ENCODE measurements at places on chromosomes 2 and 18.

DNA sequence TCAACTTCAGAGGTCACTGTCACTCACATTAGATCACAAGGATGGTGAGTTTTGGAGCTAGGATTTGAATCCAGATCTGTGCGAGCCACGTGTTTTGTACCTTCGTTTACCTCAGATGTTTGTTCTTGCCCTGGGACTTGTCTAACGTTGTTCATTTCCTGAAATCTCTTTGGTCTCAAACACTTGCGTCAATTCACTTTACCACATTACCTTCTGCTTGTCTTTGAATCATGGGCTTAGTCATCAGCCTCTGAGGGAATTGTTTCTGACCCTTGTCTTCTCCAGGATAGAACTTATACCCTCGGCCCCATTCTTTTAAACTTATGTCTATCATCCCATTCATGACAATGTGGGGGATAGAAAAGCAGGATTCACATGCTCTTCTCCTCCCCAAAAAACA is 282.7 kb downstream of the DCDC2C start:
- DNase-seq: no peak

DNA sequence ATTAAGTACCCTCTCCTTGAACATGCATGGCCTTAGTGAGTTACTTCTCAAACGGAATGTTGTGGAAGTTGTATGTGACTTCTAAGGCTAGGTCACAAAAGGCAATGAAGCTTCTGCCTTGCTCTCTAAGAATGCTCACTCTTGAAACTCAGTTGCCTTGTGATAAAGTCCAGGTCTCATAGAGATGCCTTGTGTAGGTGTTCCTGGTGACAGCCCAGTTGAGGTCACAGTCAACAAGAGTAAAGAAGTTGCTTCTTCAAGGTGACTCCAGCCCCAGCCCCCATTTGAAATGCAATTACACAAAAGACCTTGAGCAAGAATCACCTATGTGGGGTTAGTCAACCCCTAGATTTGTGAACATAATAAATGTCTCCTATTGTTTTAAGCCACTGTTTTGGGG is 35.6 kb downstream of the PTPN2 start:
- no peak for DNase-seq

DNA sequence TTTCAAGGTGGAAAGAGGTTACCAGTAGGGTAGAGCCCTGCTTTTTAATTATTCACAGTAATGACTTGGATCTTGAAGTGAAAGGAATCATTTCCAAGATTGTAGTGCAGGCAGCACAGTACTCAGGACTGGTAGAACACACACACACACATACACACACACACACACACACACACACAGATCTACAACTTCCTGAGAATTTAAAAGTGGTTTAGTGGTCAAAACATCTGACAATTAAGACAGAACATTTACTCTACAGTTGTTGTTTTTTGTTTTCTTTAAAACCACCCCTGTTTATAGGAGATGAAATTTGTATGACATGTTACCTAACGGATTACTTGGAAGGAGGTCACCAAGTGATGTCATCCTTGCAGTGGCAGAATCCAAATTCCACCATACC is 146.7 kb upstream of the VRK2 start:
- no peak for DNase-seq

DNA sequence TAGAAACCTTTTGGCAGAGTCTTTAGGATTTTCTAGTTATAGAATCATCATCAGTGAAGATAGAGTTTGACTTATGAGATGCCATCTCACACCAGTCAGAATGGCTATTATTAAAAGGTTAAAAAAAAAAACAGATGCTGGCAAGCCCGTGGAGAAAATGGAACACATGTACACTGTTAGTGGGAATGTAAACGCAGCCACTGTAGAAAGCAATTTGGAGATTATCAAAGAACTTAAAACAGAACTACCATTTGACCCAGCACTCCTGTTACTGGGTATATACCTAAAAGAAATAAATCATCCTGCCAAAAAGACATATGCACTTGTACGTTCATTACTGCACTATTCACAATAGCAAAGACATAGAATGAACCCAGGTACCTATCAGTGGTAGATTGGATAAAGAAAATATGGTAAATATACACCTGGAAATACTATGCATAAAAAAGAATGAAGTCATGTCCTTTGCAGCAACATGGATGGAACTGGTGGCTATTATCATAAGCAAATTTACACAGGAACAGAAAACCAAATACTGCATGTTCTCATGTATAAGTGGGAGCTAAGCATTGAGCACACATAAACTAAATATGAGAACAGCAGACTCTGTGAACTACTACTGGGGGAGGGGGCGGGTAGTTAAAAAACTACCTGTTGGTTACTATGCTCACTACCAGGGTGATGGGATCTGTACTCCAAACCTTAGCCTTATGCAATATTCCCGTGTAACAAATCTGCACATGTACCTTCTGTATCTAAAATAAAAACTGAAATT is 279.0 kb downstream of the KIAA1328 start:
- no peak for DNase-seq

DNA sequence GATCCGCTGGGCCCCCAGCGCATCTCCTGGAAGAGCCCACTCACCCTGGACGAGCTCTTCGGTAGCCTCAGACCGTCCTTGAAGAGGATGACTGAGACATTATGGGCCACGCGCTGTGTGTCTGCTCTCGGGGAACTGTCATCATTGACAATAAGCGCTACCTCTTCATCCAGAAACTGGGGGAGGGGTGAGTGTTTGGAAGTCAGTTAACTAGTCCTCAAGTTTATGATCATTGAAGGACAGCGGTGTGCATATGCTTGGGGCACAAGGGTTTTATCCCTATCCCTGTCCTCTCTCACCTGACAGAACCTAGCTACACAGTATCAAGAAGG is 586 bp downstream of the STK16 start:
- DNase-seq: no peak

DNA sequence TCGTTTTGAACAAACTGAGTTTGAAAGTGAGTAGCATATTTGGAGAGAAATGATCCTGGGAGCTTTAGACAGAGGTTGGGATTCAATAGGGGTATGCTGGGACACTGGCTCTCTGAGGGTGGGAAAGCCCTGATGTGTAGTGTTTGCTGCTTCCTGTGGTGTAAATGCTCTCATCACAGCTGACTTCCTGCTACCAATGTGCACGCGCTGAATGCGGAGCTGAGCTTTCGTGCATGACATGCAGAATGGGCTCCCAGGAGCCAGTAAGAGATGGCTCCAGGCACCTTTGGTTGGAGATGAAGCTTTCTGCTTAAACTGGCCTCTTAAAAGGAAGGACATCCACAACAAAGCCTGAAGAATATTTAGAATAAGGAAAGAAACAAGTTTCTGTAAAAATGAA is 224.1 kb upstream of the CCDC150 start:
- no peak for DNase-seq

DNA sequence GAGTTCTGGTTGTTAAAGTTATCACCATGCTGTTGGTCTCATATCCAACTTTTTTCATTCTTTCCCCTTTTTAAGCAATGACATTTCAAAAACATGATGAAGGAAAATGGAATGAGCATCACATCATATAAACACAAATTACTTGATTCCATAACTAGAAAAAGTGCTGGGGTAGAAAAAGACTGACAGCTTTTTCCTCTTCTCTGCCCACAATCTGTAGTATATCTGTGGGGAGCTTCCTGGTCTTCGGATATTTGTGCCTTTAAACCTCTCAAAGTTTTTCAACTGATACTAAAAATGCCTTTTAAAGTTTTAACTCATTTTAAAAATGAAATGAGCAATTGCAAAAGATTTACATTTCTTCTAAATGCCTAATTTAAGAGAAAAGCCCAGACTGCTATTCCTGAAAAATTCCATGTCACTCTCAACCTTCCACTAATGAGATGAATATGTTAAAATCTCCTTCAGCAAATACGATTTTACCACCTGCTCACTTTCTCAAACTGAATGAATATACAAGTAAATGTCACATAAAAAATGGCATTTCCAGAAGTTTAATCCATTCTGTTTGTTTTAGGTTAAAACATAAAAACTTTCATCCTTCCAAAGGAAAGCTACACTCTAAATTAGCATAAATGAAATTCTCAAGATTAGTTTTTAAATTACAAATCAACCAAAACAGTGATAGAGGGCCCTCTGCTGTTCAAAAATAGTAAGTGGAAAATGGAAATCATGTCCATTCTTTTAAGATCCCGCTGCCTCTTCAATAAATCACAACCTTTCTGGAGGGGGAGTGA is 2.1 kb downstream of the DNAH7 start:
- no peak for DNase-seq

GRCh38 chr2:11647834-11648600 is 22.0 kb downstream of the NTSR2 start:
- no peak for DNase-seq

- no peak for DNase-seq
Observed at GRCh38 chr2:232061265-232061664, 99.8 kb downstream of the DIS3L2 start.

GRCh38 chr18:73479477-73479876 is 611.7 kb upstream of the NETO1 start:
- DNase-seq: no peak

- no peak for DNase-seq
Observed at GRCh38 chr2:201414099-201415023, 36.9 kb downstream of the TRAK2 start.

DNA sequence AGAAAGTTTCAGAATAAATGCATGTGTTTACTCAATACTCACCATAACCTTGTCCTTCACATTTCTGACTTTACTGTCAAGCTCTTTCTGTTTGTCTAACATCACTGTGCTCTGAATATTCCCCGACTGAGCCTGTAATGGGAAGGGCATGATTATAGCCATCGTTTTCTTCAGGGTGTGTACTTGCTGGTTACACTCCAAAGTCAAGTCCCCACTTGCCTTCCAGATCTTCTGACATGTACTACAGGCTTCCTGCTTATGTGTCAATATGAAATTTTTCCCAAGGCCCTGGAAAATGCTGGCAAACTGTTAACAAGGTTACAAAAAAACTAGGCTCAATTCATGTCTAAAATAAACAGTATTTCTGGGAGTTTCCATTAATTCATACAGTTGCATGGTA is 12.9 kb downstream of the STAT1 start:
- DNase-seq: no peak

GRCh38 chr18:1011349-1011748 is 106.7 kb downstream of the ADCYAP1 start:
- no peak for DNase-seq

- no peak for DNase-seq
Observed at GRCh38 chr2:222399038-222399783, 25.1 kb upstream of the SGPP2 start.

GRCh38 chr2:105371810-105372209 is 27.0 kb downstream of the FHL2 start:
- DNase-seq: no peak

- no peak for DNase-seq
Observed at GRCh38 chr2:42927334-42928160, 135.2 kb upstream of the HAAO start.

- DNase-seq: no peak
Observed at GRCh38 chr18:73879766-73880165, 267.9 kb downstream of the FBXO15 start.

All from stimulated activated CD8-positive, alpha-beta memory T cell treated with anti-CD3 and anti-CD28 coated beads, Interleukin-15, amount 100 ng/mL, for 24 hours (primary cell).